Dermis blood vessel endothelial cell (primary cell): ENCODE measurements at places on chromosomes 7 and 10.
A peak's percentile ranks its signal among the peaks of the same experiment; 100 is the strongest.

GRCh38 chr7:46454816-46455215, 533.7 kb upstream of the IGFBP3 start:
- no peak for DNase-seq

DNA sequence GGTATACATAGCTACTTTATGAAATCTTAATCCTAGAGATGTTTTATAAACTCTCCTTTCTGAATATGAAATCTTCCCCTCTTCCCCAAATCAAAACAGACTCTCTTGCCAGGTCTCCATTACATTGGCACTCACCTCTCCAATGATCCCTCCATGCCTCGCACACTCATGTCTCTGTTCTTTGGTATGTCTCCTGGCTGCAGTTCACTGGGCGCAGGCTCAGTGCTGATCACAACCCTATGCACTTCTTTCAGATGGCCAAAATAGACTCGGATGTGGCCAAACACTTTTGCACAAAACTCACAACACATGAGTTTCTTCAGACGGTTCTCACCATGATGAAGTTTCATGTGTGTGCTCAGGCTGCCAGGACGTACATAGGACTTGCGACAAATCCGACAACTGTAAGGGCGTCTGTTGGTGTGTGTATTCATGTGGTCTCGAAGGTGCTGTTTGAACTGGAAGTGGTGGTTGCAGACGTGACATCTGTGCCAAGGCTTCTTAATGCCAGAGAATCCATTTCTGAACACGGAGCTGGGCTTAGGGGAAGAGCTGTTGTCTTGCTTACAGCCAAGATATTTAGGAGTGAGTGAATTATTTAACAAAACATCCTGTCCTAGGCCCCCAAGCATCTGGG, 183.2 kb downstream of the ZNF438 start:
- DNase-seq, result no peak

- peak; percentile 64 for DNase-seq
Measured at GRCh38 chr7:143299840-143300239, 11.7 kb downstream of the CASP2 start.

DNA sequence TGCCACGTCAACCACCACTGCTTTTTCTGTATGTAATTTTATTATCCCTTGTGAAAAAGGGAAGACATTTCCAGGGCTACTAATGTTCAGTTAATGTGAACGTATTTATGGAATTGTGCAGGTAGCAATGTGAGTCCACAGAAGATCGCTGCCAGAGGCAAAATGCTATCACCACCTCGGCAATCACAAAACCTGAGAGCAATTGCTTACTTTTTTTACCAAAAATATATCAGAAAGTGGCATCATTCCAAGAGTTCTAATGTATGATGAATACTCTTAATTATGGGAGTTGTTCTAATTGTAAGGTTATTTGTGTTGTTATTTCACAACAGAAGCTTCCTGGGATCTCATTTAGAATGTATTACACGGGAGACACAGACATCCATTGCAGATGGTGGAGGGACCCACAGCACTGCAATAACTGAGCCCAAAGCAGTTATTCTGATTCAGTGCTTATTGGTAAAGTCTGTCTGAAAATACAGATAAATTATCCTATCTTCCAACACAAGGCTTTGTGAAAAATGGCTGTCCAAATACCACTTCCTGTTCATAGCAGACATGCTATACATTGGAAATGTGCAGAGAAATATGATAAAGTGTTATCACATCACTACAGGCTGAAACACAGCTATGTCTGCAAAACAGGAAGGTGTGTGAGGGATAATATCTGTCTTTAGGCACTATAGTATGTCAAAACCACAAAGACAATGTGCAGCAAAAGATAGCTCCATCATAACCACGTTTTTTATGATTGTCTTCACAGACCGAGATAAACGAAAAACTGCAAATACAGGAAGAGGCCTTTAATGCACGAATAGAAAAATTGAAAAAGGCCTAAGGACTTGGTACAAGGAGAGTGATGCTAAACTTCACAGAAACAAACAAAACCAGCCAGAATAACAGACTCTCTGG, 102.7 kb downstream of the CABCOCO1 start:
- DNase-seq, result no peak

GRCh38 chr7:94177441-94177840, 173.3 kb upstream of the BET1 start:
- DNase-seq, result peak; percentile 95

DNA sequence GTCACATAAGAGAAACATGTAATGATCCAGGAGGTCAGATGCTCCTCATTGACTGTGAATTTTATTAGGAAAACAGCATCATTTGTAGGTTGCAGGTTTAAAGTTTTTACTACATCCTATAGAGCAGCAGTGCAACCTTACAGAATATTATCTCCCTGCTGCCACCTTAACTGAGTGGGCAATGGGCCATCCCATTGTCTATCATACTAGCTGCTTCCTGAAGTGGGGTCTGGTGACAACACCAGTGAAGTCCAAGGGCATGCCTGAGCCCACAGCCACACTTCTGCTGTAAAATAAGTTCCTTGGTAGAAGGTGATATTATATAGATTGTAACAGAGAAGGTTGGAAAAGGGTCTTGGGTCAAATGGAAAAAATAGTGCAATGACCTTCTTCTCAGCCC, 4.0 kb upstream of the RAB18 start:
- DNase-seq, result no peak

DNA sequence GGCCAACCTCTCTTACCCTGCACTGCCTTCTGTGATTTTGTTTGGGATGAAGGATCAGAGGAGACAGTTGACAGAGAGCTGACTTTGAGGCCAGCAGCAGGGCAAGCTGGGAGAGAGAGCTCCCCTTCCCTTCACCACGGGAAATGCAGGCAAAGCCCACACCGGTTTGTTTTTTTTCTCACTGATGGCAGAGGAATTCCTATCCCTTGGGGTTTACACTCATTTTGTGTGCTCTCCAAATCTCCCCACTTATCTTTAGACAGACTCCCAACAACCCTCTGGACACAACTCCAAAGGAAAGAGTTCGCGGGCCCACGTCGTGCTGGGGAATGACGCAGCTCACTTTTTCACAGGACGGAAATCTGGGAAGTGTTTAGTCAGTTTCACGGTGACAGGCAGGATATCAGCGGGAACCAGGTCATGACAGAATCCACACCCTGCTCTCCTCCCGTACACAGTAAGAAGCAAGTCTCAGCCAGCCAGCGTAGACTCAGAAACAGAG, 68.3 kb upstream of the FAM171A1 start:
- peak; percentile 57 for DNase-seq

GRCh38 chr10:51272555-51272954, 198.3 kb downstream of the PRKG1 start:
- no peak for DNase-seq

GRCh38 chr10:46304062-46304461, 17.3 kb downstream of the ANTXRL start:
- no peak for DNase-seq

DNA sequence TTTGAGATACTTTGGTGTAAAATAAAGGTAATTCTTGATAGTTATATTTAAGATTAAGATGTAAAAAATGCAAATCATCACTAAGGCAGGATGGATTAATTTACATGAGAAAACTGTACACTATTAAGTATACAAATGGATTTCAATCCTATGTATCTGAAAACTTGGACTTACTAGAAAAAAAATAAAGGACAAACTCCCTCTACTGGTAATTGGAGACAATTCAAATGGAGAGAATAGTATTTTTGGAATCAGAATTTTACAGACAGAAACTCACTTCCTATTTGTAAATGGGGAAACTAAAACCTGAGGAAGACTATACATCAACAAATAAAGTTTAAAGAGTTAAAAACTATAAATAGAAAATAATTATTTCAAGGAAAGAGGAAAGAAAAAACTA, 62.6 kb downstream of the CUL2 start:
- peak; percentile 47 for DNase-seq

DNA sequence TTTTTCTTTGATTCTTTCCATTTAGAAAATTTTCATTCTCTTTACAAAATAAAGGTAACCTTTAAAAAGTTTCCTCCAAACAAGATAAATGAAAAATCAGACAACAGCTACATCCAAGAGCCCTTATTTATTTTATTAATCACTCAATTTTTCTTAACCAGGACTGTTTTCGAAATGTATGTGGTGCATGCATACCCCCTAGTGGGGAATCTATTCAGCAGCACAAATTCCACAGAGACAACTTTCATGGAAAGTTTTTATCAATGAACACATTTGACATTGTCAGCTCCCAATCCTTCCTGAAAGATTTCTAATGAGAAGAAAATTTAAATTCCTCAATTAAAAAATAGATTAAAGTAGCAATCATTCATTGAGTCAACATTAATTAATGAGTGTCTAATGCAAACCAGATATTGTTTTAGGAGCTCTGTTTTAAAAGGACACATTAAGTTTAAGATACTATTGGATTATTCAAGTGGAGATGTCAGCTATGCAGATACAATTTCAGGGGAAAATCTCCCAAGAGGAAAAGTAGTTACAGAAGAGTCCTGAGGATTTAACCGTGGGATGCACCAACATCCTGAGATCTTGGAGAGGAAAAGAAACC, 5.2 kb upstream of the HTR7 start:
- peak; percentile 67 for DNase-seq

DNA sequence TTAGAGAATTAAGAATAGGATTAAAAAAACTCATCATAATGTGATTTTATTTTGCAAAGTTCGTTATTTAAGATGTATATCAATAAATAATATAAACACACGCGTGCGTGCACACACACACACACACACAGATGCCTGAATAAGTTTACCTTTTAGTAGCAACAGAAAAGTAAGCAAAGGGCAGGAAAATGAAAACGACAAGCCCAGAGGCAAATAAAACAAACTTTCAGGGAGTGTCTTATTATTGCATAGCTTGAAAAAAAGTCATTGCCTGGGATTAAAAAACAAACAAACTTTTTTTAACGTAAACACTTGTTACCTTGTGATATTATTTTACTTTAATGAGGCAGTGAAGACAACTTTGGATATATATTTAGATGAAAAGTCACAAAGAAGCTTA, 226.4 kb downstream of the BAMBI start:
- no peak for DNase-seq

DNA sequence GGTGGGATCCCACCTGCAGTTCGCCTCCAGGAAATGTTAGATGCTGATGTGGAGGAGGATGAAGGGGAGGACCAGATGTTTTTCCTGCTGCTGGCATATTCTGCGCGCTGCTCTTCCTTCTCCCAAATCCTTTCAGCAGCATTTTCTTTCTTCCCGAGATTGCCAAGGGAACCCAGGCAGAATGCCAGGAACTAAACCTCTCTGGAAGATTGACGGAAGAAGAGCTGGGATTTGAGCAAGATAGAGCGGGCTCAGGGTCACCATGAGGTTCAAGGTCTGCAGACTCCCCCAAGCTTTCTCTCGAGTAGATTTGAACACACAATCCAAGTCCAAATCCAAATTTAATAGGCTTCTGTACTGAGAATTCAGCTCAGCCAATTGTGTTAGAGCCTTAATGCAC, 345.2 kb upstream of the C7orf33 start:
- no peak for DNase-seq

DNA sequence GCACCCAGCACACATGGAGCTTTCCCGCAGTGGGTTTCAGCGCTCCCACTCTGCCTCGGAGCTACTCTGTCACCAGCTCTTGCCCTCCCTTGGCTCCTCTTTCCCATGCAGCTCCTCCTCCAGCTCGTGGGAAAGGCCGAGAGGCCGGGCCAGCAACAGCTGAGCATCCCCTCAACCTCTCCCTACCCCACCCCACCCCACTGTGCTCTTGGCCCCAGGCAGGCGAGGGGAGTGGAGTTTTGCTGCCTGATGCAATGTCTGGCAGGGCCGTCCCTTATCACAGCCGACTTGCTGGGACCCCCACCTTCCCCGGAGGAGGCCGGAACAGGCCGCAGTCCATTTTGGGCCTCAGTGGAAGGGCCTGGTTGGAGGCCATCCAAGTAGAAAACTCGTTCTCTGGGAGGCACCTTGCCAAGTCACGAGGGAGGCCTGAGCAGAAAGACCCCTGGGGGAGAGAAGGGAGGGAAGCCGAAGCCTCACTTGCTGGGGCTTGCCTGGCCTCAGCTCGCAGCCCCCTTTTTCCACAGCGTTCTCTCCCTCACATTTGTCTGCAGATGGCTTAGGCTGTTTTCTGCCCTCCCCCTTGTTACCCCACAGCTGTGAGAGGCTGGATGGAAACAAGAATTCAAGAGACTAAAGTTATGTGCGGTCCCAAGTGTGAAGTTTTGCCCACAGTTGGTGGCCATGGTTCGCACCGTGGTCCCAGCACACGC, 35.3 kb downstream of the CHST3 start:
- DNase-seq, result no peak

DNA sequence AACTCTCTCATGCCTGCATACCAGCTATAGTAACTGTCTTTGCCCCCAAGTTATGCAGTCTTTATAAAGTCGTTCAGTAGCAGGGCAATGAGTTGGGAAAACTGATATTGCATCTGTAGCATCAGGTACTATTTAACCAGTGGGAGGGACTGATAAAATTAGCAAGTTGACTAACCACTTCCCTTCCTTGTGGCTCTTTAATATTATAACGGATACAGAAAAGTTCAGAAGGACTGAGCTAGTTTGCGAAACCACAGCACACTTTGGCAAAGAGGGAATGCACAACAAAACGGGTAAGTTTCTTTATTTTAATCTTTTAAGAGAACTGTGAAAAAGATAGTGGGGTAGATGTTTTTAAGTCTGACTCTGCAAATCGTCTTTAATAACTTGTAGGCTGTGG, 205.3 kb upstream of the HDAC9 start:
- no peak for DNase-seq

DNA sequence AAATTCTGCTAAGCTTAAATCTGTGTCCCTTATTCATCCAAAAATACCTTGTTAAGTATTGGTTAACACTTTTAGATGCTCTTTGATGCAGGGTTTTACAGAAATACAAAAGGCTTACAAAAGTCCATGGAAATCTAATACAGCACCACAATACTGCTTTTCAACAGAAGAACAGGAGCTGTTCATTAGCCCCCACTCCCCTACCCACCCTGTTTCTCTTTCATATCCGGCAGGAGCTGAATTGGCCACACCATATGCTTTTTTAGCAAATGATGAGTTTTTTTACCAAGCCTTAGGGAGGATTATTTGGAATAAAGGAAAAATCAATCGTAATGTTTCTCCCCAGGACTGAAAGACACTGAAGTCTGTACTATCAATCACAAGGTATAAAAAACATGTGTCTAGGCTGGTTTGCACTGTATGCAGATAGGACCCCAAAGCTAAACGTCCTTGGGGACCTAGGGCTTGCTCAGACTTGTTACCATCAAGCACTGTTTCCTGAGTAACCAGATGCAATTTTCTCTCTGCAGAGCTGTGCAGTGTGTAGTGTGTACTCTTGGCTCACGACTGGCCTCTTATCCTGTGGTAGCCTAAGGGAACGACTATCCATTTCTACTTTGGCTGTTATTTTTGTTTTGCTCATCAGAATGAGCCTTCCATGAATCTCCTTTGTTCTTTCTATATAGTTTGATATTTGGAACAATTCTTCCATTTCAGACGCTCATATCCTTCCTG, 143.3 kb upstream of the LRGUK start:
- DNase-seq, result peak; percentile 36

- peak; percentile 14 for DNase-seq
Measured at GRCh38 chr7:19146699-19147098, 1.5 kb upstream of the FERD3L start.

- DNase-seq, result no peak
Measured at GRCh38 chr7:96218664-96219243, 103.1 kb downstream of the SLC25A13 start.

- peak; percentile 26 for DNase-seq
Measured at GRCh38 chr7:55534262-55534915, 37.9 kb downstream of the VOPP1 start.

GRCh38 chr7:155648752-155649339, 4.4 kb downstream of the RBM33 start:
- no peak for DNase-seq
